ENCODE measurements at places on chromosomes 12 and 14.

DNA sequence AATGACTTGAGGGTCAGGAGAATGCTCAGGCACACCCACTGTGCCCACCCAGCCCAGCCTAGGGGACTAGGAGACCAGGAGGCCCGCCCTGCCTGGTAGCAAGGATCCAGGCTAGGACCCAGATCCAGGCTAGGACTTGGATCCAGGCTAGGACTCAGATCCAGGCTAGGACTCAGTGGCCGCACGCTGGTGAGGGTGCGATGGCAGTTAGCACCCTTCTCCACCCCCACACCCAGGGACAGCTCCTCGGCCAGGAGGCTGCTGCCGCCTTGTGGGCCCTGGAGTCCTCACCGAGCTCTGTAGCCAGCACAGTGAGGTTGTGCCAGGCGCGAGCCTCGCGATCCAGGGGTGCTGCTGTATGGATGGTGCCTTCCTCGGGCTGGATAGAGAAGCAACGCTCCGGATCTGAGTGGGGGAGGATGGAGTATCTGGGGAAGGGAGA, 5.1 kb downstream of the CDH24 start:
- DNase-seq: peak; percentile 61

GRCh38 chr12:130945786-130946492, 7.8 kb upstream of the ADGRD1 start:
- no peak for DNase-seq

DNA sequence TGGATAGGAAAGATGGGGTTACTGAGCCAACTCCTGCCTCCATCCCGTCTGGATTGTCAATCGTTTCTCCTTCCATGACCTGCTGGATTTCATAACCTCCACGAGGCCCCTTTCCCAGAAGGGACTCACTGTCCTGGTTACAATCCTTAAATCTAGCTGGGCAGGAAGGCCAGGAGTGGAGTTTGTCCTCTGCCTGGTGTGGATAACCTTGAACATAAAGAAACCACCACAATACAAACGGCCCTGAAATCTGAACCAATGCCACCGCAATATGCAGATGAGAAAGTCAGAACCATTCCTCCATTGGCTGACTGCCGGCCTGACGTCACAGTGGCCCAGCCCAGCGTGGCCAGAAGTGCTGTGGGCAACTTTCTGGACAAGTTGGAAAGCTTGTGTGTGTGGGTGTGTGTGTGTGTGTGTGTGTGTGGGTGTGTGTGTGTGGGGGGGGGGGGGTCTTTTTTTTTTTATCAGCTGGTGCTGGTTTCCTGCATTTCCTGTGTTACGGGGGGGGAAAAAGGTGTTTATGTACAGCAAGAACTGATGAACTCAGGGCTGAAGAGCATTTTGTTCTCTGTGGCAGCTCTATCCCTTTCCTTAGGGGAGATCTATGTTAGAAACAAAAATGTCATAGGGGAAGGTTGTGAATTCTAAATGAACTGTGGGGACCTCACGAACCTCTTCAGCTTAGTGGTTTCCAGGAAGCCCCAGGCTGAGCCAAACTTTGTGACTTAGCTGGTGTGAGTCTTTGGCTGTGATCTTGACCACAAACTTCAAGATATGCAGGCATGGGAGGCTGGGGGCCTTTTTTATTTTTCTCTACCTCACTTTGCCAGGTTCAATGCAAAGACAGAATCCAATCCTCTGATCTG, 81.6 kb upstream of the MED13L start:
- DNase-seq: peak; percentile 88

DNA sequence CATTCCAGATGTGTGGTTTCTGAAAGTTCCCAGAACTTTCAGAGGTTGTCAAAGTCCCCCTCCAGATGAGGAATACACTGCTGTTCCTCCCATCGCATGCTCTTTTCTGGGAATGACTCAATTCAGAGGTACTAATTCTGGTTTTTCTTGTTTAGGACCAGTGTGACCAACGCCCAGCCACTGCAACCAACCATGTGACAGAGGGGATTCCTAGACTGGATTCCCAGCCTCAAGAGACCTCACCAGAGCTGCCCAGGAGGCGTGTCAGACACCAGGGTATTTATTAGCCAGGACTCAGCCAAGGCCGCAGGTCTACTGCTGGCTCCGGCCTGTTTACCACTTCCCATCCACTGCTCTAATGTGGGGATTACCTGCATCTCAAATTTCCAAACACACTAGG, 24.2 kb downstream of the TRAFD1 start:
- no peak for DNase-seq

GRCh38 chr14:69153873-69154270, 953 bp upstream of the DCAF5 start:
- DNase-seq: peak; percentile 19

GRCh38 chr12:51075390-51075789, 8.0 kb downstream of the CSRNP2 start:
- DNase-seq: no peak

- DNase-seq: no peak
Measured at GRCh38 chr12:119204671-119205285, 26.0 kb downstream of the HSPB8 start.

DNA sequence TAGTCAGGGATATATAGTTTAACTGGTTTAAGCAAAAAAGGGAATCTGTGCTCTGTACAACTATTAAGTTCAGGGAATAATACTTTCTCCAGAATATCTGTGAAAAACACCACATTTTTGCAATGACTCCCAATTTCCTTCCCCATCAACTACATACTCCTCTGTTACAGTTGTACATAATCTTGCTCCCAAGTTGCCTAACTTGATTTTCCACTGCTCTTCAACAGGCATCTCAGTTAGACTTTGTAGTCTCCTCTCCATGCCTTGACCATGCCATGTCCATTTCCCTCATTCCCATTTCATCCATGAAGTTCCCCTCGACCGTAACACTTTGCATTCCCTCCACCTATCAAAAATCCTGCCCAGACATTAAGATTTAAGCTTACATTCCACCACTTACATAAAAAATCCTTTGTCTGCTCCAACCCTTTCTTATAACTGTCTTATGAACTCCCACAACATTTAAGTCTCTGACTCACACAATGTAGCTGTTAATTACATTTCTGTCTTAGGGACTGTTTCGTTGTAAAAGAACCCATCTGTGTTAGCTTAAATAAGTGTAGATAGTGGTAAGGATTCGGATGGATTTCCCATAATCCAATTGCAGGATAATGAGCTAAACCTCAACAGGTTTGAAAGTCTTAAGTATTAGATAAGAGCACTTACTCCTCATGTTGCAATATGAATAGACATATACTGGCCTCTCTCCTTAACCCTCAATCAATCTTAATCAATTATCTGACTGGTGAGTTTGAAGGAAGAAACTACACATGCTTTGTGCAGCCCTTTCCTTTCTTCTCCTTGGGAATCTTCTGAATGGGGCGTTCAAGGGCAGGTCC, 156.5 kb downstream of the PAWR start:
- no peak for DNase-seq

DNA sequence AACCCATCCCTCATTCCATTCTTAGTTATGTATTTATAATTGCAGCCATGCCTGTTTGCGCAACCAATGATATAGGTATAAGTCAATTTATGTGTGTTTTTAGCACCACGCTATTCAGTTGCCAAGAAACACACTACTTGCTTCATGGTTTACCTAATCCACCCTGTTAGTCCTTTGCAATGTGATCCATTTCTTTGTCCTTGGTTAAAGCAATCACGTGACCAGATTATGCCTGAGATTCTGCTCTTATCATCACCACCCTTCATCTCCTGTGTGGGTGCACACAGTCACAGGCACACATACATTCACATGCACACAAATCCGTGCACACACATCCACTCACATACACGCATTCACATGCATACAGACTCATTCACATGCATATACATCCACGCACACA, 52.3 kb upstream of the KCNA5 start:
- DNase-seq: no peak

- no peak for DNase-seq
Measured at GRCh38 chr12:89084751-89085150, 267.6 kb downstream of the DUSP6 start.

- DNase-seq: no peak
Measured at GRCh38 chr12:604956-605355, 58.3 kb downstream of the NINJ2 start.

DNA sequence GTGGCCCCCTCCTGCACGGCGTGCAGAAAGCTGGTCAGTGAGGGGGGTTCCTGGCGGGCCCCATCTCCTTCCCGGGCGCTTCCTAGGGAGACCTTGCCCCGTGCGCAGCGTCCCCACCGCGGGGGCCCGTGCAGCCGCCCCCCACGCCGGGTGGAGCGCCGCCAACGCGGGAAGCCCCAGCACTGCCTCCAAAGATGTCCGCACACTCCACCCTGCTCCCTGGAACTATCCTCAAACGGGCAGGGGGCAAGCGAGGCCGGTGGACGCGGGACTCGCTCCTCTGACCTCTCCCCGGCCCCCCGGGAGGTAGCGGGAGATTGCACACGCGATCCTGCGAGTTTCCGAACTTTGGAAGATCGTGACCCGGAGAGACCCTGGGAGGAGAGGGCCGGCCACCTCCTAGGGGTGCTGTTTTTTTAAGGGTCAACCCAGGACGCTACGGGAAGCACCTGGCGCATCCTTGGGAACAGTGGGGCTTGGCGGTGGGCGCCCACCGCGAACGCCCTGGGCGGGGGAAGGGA, 1.5 kb upstream of the FZD10 start:
- no peak for DNase-seq

GRCh38 chr12:102883204-102883799, 33.7 kb downstream of the PAH start:
- DNase-seq: peak; percentile 75

DNA sequence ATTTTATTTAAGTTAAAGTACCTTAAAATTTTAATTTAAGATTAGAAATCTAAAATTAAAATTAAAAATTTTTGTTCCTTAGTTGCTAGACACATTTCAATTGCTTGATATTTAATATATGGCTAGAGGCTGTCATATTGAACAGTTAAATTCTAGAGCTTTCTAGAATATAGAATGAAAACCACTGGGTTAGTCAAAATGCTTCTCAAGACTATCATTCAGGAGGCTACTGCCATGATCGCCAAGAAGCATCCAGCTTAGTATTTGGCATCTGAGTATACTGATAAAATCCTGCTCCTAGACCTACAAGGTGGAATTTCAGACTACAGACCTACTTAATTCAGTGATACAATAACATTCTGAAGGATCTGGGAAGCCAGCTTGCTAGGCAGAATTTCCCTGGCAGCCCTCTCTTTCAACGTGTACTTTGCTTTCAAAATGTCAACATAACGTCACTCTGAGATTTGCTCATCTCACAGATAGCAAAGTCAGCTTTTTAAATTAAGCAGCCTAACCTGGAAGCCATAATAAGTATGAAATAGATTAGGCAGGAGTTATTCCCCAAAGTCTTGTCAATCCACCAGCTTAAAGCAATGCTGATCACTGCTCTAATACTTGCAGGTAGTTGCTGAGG, 525.8 kb downstream of the FSCB start:
- no peak for DNase-seq

- no peak for DNase-seq
Measured at GRCh38 chr14:30779210-30779609, 95.1 kb upstream of the COCH start.

- no peak for DNase-seq
Measured at GRCh38 chr12:80858356-80858755, 79.4 kb downstream of the LIN7A start.

DNA sequence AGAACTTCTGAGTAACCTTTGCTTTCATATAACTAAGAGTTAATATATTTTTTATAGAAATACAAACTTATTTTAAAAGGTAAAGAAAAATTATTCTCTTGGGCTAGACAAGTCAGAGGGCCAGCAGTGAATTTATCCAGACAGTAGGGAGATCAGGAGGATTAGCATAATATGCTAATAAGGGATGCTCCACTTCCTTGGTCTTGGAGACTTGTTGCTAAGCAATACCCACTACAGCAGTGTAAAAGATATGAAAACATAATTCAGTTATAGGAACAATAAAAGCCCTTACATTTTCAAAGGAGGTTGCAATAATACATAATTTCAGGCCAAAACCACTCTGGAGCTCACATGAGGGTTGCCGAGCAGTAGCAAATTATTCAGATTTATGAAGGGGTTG, 615.6 kb downstream of the KCNH5 start:
- no peak for DNase-seq

GRCh38 chr14:68369281-68370056, 423.4 kb downstream of the ZFP36L1 start:
- DNase-seq: no peak

DNA sequence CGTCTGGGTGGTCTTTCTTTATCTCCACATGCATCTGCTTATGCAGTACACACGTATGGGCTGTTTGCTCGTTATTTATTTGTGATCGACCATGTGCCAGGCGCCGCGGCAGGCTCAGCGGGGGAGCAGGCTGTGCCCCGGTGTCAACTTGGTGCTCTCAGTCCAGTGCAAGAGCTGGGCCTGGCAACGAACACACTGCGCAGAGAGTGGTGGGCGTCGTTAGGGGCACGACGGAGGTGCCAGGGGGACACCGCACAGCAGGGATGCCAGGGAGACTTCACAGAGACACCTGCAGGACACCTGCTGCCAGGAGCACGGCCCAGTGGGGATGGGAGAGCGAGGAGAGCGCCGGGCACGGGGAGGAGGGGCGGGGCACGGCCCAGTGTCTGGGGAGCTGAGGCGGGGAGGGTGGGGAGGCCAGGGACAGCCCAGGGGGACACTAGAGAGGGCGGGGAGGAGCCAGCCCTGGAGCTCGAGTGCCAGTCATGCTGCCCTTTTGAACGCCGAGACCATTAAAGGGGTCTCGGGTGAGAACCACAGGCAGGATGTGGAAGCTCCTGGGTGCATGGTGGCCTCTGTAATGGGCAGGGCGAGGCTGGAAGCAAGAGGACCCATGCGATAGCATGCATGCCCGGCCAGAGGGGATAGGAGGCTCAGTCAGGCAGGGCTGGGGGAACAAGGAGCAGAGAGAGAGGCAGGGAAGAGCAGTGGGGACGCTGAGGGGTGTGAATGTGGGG, 652 bp upstream of the LRCOL1 start:
- no peak for DNase-seq

GRCh38 chr14:68777644-68778043, 15.2 kb downstream of the ZFP36L1 start:
- no peak for DNase-seq

DNA sequence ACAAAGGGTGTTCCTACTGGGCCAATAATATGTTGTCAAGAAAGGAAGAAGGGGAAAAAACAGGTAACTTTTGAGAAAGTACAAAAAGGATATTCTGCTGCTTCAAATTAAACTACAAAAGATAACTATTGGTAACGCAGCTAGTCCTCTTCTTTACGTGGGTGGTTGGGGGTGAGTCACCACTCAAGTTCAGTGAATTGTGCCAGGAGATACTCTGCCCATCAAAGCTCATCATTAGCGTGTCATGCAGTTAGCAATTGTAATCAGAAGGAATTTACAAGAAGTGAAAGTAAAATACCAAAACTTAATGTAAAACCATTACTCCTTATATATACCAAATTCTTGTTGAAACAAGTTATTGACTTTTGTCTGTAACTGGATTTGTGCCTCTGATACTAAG, 342.0 kb downstream of the NPAS3 start:
- DNase-seq: no peak

DNA sequence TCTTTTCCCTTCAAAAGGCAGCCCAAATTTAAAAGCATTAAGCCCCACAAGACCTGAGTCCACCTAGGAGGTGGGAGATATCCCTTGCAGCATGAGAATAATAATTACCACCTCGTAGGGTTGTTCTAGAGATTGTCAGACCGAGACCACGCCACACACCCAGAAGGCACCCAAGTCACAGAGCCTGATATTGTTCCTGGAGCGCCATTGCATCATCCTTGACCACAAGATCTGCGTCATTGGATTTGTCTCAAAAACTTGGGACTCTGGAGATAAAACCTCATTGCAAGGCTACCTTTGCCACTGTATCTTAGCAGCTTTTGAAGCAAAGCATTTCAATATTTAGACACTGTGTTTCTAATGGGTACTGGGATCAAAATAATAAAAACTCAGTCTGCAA, 29.4 kb upstream of the PPP2R5C start:
- no peak for DNase-seq

GRCh38 chr12:130572553-130572952, 143.5 kb downstream of the RIMBP2 start:
- DNase-seq: no peak
